ENCODE measurements at places on chromosomes 2 and 18.

DNA sequence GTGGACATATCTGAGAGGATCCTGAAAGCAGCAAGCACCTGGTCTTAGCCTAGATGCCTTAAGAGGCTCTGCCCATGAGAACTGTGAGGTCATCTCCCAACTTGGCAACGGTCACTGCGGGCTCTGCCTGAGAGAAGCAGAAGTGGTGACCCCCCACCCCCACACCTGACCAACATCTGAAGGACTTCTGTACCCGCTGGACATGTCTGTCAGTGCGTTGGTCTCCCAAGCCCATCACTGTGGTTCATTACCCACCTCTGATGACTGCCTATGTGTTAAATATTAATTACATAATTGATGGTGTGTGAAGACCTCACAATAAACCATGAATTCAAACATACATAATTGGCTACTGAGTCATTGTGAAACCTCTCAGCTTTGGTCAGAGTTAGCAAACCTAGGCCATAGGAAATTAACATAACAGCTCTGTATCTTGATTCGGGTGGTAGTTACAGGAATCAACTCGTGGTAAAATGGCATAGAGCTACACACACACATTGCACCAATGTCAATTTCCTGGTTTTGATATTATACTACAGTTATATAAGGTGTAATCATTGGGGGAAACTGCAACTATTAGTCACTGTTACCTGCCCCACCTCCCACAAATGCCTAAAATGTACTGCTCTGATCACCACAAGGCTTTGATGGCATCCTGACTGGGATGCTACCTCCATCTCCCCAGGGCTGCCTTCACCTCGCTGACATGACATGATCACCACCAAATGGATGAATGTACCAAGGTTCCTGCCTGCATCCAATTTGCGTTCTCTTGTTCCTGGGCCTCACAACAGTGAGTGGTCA, 4.3 kb upstream of the GALNT1 start:
- DNase-seq, result no peak

- DNase-seq, result no peak
Observed at GRCh38 chr18:76881744-76882143, 59.4 kb downstream of the ZNF236 start.

DNA sequence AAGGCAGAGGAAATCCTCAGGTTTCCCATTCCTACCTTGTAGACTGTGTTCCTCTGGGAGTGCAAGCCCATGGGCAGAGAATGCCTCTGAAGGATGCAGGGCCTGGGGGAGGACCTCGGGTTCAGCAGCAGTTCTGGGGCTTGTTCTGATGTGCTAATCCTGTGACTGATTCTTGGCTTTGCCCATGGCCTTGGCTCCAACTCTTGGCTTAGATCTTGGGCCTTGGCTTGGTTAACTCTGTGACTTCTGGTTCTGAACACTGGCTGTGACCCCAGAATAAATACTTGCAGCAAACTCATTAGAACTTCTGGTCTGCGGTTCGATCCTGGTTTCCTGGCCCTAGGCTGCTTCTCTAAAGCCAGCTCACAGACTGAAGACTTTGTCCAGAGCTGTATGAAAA, 366.9 kb upstream of the ZEB2 start:
- no peak for DNase-seq

DNA sequence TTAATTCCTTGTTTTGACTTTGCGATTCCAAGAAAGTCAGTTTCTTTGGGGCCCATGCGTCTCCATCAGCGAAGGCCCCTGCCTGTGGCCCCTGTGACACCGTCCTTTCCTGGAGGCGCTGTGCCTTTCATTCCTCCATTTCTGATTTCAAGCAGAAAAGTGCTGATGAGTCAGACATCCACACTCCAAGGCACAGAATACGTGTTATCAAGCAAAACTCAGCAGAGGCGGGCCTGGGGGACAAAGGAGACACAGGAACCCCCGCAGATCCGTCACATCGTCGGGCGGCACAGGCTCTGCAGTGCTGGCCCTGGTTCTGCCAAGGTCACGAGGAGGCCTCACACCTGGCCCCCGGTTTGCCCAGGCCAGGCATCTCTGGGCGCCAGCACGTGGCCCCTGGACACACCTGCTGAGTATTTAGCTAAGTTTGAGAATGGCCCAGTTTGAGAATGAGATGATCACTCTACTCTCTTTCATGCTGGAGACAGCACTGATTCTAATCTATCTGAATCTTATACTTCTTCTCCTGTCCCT, 7.2 kb upstream of the SALL3 start:
- no peak for DNase-seq
